ENCODE measurements at places on chromosomes 4 and X.

DNA sequence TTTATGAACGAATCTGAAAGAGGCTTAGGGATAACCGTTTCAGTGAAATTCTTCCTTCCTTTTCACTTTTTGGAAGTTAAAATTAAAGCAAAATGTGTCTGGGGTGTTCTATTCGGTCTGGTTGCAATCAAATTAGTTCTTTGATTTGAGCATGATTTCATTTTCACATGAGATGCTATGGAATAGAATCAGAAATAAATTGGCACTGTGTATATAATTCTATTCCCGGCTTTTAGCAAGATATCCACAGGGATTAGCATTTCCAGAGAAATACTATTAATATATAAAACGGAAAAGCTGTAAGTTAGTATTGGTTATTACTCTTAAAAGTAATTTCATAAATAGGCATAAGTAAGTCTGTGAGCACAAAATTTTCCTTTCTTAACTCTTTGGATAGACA lies 1676.8 kb upstream of the PCDH7 start:
- no peak for DNase-seq

GRCh38 chr4:148126825-148127224 lies 315.4 kb downstream of the NR3C2 start:
- DNase-seq, result no peak

- no peak for DNase-seq
Observed at GRCh38 chrX:151393514-151393913, 3.5 kb upstream of the VMA21 start.

- no peak for DNase-seq
Observed at GRCh38 chr4:154595807-154596206, 5.3 kb upstream of the FGA start.

DNA sequence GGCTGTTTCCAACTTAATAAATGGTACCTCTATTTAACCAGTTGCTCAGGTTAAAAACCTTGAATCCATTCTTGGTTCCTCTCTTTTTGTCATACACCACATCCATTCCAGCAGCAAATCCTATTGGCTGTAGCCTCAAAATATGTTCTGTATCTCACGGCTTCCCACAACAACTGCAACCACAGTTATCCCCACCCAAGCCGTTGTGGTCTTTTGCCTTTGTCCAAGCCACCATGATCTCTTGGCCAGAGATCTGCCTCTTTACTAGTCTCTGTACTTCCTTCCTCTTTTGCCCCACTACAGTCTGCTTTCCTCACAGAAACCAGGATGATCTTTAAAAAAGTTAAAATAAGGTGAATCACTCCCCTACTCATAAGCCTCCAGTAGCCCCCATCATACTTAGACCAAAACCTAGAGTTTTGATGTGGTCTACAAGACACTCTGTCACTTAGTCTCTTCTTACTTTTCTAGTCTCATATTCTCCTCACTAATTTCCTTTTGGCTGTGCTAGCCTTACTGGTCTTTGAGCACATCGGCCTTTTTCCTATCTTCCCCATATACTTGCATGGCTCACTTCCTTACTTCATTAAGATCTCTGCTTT lies 10.3 kb downstream of the MAOA start:
- DNase-seq, result no peak

- DNase-seq, result no peak
Observed at GRCh38 chrX:106933538-106933961, 13.3 kb downstream of the CLDN2 start.

DNA sequence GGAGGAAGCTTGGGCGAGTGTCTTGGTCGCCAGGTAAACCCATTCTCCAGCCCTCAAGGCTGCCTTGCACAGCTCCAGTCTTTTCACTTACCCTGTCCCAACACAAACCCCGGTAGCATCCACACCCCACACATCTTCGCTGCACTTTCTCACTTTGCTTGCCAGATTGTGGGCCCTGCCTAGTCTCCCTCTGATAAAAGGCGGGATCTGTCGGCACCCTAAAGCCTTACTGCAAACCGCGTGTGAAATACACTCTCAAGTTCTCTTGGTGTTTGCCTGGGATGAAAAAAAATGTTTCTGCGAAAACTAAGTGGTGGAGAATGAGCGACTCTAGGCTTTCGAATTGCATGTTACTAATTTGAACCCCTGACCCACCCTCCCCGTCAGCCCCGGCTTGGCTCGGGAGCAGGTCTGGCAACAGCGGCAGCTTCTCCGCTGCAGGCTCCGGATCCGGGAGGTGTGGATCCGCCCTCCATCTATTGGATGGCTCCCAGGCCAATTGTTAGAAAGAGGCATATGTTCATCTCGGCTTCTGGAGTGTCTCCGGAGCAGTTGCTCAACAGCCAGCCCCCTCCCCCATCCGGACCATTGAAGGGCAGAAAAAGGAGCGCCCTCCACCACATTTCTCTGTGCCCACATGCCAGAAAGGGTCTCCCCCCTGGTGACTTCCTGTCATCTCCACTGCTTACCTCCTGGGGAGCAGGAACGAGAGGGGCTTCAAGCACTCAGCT lies 3.0 kb upstream of the CITED1 start:
- DNase-seq, result no peak

DNA sequence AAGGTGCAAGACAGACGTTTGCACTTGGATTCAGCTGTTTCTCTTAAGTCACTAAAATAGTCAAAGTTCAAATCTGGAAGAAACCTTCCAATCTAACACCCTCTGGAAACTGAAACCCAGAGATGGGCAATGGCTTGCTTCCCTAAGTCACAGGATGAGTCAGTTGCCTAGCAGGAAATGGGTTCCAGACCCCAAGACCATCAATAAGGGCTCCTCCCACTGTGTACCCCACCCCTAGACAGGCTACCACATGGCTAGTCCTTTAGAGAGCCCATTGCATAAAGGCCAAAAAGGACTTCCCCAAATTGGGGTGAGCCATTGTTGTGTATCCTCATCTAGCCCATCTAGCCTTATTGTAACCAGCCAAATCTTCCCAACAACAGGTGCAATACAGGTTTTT lies 216.2 kb downstream of the HS6ST2 start:
- DNase-seq, result no peak

DNA sequence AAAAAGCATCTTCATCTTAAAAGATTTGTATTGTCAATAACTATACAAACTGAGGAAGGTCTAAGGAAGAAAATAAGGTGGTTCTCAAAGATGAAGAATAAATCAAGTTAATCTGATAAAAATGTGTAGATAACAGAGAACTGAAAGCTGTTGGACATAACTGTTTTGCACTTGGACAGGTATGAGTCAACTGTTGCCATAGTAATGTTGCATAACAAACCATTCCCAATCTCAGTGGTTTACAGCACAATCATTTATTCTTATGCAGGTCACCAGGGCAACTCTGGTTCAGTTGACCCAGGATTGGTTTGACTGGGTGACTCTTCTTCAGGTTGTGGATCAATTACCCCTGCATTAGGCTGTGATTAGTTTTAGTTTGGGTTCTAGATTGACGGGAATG lies 2197.7 kb downstream of the ARAP2 start:
- DNase-seq, result no peak

DNA sequence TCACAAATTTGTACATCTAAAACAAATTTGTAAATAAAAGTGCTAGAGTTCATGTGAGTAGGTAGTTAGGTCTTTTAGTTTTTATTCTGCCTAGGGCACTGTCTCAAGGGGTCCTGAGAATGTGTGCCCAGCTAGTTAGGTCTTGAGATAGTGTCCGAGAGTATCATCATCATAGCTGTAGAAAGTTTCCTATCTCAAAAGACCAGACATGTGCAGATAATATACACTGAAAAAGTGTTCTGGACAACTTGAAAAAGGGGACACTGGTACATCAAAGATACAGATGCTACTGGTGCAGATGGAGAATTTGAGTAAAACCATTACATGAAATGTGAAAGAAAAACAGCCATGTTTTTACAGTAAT lies 1.8 kb upstream of the ZCCHC4 start:
- no peak for DNase-seq

DNA sequence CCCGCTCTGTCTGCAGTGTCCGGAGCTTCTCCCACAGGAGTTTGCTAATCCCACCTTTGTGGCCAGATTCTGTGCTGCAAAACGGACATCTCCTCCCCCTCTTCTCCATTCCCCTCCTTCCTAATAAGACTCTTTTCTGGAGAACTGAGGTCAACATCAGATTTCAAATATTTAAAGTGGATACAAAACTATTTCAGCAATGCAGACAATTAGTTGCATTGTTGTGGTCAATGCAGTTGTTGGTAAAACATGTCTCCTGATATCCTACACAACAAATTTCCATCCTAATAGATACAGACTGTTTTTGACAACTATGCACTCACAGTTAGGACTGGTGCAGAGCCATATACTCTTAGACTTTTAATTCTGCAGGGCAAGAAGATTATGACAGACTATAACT lies 5.1 kb upstream of the MCUB start:
- DNase-seq, result no peak

DNA sequence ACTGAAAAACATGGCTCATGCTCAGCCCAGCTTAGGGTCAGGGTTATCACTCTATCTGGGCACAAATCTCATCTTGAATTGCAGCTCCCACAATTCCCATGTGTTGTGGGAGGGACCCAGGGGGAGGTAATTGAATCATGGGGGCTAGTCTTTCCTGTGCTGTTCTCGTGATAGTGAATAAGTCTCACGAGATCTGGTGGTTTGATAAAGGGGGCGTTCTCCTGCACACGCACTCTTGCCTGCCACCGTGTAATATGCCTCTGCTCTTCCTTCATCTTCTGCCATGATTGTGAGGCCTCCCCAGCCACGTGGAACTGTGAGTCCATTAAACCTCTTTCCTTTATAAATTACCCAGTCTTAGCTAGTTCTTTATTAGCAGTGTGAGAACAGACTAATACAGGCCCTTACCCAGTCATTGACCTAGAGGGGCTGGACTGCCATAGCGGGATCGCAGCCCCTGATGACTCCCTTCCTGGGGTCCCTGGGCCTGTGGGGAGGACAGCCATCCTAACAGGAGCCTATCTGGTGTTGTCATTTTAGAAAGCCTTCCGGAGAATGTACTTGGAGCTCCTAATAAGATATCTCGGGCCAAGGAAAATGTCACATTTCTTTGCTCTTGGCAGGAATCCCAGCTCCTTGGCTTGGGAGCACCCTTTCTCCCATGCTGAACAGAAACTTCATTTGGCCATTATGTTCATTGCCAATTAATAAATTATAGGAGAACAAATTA lies 112.6 kb downstream of the PHKA2 start:
- no peak for DNase-seq

DNA sequence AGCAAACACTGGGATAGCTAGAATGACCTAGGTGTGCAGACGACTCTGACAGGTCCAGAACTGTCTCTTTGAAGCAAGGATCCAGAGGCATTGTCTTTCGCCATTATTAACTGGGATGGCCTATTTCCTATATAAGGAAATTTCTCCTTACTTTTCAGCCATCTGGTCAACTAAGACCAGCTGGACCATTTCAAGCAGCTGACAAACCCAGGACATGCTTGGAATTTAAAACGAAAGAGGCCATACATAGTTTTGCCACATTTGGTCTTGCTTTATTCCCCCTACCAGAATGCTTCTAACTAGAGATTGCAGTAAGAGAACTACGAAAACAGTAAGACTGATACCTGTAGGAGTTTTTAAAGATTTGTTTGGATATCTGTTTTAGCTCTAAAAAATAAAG lies 87.0 kb downstream of the GLRA2 start:
- DNase-seq, result no peak

Measured in stimulated activated CD4-positive, alpha-beta T cell treated with anti-CD3 and anti-CD28 coated beads, TNF-alpha, amount 100 ng/mL, for 4 hours (primary cell).